Esophagus mucosa (tissue), 1 donor: ENCODE measurements at places on chromosomes 11 and 22. TPM values are rescaled to one million over a fixed set of nuclear protein-coding genes. Genes with fewer than 3 reads are reported as not detected.
A peak's percentile ranks its signal among the peaks of the same experiment; 100 is the strongest.

Gene RAB38
- total RNA-seq = 84.7 TPM

Gene CCDC73
- total RNA-seq = 0.40 TPM

Gene MUC6
- not detected for total RNA-seq

DNA sequence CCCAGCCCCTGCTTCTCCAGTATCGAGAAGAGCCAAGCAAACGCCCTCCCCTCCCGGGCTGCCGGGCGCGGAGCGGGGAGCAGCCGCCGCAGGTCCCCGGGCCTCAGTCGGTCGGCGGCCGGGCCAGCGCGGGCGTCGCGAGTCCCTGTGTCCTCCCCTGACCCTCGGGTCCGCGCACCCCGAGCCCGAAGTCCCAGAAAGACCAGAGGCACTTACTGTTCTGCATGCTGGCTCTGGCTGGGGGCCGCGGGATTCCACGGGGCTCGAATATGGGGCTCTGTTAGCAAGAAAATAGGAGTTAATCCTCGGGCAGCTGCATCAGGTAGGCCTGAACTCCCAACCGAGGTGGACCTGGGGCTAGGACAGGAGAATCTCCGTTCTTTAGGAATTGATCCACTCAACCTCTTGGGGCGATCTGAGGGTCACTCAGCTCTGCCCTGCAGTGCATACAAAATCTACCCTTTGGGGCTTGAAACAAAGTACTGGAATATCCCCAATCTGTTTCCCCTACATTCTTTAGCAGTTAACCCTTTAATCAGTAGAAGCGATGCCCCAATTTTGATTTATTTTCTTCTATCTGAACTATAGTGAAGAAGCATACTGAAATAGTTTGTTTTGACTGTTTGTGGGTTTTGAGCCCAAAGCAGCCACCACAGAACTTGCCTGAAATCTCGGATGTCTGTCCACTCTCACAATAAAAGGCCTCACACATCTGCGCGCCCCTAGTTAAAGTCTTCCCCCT is 4.8 kb downstream of the PAX6 start:
- no peak for ATAC-seq

Gene KRTAP5-10
- 0.16 TPM for total RNA-seq

Gene B3GAT1
- total RNA-seq = 0.08 TPM

DNA sequence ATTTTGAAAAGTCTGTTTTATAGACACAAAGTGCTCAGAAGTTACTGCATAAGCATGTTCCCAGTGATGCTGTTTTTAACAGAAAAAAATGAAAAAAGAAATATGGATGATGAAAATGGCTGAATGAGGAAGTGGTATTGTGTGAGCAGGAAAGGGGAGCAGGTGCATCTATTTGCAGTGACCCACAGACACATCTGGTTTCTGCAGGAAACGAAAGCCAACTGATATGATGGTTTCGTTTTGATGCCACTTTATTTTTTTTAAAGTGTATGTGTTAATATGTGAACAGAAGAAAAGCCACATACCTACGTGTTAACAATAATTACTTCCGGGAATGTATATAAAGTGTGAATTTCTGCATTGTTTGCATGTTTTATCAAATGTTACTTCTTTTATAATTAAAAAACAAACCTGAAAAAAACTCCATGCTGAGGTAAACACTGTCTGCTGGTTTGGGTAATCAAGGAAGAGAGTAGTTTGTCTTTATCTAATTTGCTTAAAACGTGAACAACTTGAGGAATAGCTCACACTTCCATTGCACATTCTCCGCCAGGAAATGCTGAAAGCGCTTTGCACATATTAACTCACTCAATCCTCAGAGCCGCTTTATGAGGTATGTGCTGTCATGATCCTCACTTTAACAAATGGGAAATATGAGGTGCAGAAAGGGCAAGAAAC is 1335.9 kb downstream of the TBC1D22A start:
- ATAC-seq = peak; percentile 32

Gene MAML2
- 4.5 TPM for total RNA-seq

- ATAC-seq = no peak
Observed at GRCh38 chr22:45938913-45939312, 38.0 kb downstream of the WNT7B start.

DNA sequence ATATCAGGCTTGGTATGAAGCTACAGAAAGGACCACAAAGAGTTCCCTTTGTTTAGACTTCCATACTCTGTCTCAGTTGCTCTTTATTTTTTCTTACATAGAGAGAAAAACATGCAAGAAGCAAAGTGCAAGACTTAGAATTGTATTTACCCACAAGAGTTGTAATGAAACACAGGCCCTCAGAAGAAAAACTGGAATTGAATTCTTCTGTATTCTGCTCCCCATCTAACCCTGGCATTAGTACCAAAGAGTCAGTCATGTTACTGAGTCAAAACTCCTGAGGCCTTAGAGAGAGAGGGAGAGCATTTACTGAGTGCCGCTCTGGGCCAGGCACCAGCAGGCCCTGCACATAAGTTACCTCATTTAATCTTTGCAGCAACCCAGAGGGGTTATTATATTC is 43.9 kb upstream of the DLAT start:
- ATAC-seq = no peak
